ENCODE measurements at places on chromosomes 5 and 9.

DNA sequence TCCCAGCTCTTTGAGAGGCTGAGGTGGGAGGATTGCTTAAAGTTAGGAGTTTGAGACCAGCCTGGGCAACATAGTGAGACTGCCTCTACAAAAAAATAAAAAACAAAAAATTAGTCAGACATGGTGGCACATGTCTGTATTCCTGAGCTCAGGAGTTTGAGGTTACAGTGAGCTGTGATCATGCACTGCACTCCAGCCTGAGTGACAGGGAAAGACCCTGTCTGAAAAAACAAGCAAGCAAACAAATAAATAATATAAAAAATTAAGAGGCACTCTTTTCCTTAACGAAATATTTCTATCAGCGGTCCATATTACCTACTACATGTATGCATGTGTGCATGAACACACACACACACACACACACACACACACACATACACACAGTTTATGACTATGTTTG is 20.9 kb upstream of the FOCAD start:
- no peak for ATAC-seq

DNA sequence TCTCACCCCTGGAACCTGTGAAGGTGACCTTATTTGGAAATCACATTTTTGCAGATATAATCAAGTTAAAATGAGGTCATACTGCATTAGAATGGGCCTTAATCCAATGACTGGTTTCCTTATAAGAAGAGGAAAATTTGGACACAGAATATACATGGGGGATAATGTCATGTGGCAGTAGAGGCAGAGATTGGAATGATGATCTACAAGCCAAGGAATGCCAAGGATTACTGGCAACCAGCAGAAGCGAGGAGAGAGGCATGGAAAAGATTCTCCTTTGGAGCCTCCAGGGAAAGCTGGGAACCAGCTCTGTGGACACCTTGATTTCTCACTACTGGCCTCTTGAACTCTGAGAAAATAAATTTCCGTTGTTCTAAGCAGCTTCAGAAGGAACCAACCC is 20.2 kb upstream of the CEP78 start:
- ATAC-seq = no peak

- no peak for ATAC-seq
Measured at GRCh38 chr5:88827997-88828396, 55.0 kb downstream of the MEF2C start.

DNA sequence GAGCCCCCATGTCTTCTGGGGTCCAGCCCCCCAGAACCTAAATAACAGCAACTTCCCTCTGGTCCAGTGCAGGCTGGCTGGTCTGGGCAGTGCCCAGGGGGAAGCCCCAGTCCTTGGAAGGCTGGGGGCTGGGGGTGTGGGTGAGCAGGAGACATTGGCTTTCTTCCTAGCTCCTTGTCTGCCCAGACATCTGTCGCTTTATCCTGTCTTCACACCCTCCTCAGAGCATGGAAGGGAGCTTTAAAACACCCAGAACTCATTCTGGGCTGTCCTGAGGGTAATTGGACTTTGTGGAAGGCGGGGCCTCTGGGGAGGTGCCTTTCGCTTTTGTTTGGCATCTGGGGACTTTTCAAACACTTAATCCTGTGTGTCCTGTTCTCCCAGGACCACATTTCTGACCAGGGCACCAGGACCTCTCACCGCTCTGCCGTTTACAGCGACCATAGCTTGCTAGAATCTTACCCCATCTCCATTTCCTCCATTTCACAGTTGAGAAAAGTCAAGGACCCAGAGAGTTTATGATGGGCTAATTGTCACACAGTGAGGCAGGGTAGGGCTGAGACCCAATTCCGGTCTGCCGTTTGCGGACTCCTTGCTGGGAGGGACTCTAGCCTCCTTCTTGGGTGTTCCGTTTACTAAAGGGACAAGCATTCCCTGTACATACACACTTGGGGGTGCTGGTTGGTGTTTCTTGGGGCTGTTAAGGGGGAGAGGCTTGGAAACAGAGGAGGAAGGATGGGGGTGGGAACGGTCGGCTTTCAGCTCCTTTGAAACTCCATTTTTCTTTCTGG is 1.1 kb downstream of the GSN start:
- ATAC-seq = peak; percentile 48

- no peak for ATAC-seq
Measured at GRCh38 chr5:138936225-138936967, 61.3 kb upstream of the LRRTM2 start.

DNA sequence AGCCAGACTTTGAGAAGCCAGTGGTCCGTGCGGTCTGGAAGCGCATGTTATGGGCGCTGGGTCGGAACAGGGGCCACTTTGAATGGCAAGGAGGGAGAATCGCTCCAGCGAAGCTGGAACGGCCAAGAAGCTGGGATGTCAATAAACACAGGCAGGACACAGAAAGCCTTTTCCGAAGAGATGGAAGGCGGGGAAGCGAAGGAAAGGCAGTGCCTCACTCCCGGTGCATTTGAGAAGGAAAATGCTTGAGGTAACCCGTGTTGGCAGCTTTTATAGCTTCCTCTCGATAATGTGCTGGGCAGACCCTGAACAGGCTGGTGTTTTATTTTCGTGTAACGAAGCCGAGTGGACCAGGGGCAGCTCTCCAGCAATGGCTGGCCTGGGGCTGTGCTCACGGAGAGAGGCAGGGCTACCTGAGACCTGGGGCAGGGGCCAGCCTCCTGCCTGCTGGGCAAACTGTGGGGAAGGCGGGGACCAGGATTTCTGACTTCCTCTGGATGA is 84.2 kb upstream of the SPRY4 start:
- ATAC-seq = no peak

GRCh38 chr5:137203011-137203632 is 296.0 kb downstream of the SPOCK1 start:
- no peak for ATAC-seq

- no peak for ATAC-seq
Measured at GRCh38 chr5:148808864-148809642, 17.4 kb upstream of the ADRB2 start.

- ATAC-seq = no peak
Measured at GRCh38 chr9:135606885-135607259, 32.5 kb downstream of the GLT6D1 start.

GRCh38 chr5:75734913-75735789 is 17.9 kb upstream of the POC5 start:
- peak; percentile 75 for ATAC-seq

GRCh38 chr5:89137148-89137547 is 254.2 kb upstream of the MEF2C start:
- no peak for ATAC-seq

DNA sequence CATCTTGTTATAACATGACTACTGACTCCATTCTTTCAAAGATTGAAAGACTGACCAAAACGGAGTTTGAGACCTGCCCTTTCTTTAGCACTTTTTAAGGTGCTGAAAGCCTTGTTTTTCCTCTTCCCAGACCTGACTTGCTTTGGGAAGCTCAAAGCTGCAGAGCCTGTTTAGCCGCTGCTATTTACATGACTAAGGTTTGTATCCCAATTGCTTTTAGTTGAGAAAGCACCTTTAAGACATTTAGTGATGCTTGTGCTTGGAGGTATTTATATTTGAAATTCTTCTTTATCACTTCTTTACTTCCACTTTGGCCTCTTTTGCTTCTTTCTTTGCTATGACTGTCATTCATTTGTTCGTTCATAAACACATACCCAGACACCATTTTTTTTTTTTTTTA is 182.6 kb upstream of the ELL2 start:
- no peak for ATAC-seq

Measured in motor neuron (in vitro differentiated cells).